ENCODE measurements at places on chromosomes 16 and 17. TPM values are rescaled to one million over a fixed set of nuclear protein-coding genes. Genes with fewer than 3 reads are reported as not detected.

Gene CLEC3A
- total RNA-seq, result not detected

Gene TP53TG3
- total RNA-seq, result not detected

Gene SLC52A1
- 0.94 TPM for total RNA-seq

Gene SEPTIN12
- total RNA-seq, result not detected

Gene CLEC18A
- 0.63 TPM for total RNA-seq

Gene AIPL1
- not detected for total RNA-seq

Gene TNS4
- 8.4 TPM for total RNA-seq

Gene TPPP3
- total RNA-seq, result not detected

Gene SPATA22
- not detected for total RNA-seq

Gene RAB26
- total RNA-seq, result 0.31 TPM

Gene NLGN2
- 4.7 TPM for total RNA-seq

Gene BANP
- total RNA-seq, result 34.1 TPM

Gene BIRC5
- 114 TPM for total RNA-seq

Gene ZSCAN10
- 0.26 TPM for total RNA-seq

Gene KRTAP4-4
- total RNA-seq, result not detected

Gene EPX
- not detected for total RNA-seq

Gene ZG16B
- 3.7 TPM for total RNA-seq

Gene ZNF213
- total RNA-seq, result 10.8 TPM

Gene DHX38
- 69.3 TPM for total RNA-seq

Gene CFAP97D1
- total RNA-seq, result not detected

Gene GLIS2
- 0.16 TPM for total RNA-seq
